ENCODE measurements at places on chromosomes 5 and 9.

DNA sequence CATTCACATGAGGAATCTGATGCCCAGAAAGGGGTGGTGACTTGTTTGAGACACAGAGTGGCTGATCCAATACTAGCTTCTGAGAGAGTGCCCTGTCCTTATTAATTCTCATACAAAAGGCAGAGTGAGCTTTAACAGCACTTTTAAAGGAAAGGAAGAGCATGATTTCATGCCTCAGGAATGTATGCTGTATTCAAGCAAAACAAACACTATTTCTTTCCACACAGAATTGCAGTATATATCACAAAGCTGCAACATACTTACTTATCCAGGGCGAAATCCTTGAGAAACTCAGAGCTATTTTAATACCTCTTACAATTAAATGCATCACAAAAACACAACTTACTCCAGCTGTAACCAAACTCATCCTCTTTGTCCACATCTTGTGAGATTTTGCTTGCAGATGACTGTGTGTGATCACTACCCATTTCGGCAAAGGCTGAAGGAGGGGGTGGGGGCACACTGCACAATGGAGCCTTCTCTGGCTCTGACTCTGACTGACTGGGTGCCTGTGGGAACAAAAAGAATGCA is 139.8 kb downstream of the MPDZ start:
- H3K27ac ChIP-seq: no peak overlapping the region
- H3K27me3 ChIP-seq: no peaks in the 10 kb centered on the region
- peaks cover 13% of the 10 kb centered on the region for H3K4me1 ChIP-seq
- H3K4me3 ChIP-seq: no peak overlapping the region
- peak; percentile 7 for DNase-seq

GRCh38 chr9:129059796-129060785 is 20.8 kb upstream of the DOLPP1 start:
- peaks cover 4% of the 10 kb centered on the region for H3K36me3 ChIP-seq
- no peak for DNase-seq
- H3K4me3 ChIP-seq: no peak overlapping the region

DNA sequence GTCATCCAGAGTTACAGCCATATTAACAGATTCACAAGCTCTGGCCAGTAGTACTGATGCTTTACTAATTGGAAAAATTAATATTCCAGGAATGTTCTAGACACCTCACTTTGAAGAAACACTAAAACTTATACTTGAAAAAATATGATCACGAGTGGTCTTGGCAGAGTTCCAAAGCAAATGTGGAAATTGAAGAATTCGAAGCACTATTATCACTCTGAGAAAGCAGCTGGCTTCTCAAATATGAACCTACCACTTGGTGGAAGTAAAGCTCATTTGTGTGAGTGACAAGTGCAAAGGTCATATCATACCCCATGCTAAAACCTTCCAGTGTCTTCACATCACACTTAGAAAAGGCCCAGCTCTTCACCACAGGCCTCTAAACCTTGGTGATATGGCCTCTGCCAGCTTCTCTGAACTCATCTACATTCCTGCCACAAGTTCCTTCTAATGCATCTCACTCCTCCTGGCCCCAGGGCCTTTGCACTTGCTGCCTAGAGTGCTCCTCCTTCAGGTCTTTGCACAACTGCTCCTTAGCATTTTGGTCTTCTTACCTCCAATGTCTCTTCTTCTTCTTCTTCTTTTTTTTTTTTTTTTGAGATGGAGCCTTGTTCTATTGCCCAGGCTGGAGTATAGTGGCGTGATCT is 175.7 kb upstream of the SMIM23 start:
- H3K27ac ChIP-seq: no peak overlapping the region
- H3K27me3 ChIP-seq: peaks cover 64% of the 10 kb centered on the region
- H3K36me3 ChIP-seq: no peaks in the 10 kb centered on the region
- H3K4me1 ChIP-seq: peaks cover under 1% of the 10 kb centered on the region

DNA sequence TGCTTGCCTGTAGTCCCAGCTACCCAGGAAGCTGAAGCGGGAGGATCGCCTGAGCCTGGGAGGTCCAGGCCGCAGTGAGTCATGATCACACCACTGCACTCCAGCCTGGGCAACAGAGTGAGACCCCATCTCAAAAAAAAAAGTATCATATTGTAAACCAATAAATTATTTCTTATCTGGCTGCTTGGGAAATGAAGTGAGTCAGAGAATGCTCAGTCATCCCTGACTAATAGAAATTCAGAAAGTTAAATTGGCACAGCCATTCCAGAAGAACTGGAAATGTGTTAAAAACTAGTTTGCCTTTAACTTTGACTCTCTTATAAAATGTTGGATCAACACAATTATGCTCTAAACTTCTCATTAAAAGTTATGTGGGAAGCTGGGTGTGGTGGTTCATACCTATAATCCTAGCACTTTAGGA is 9.8 kb upstream of the GNE start:
- no peaks in the 10 kb centered on the region for H3K4me1 ChIP-seq
- H3K36me3 ChIP-seq: peaks cover 21% of the 10 kb centered on the region
- no peaks in the 10 kb centered on the region for H3K27me3 ChIP-seq
- DNase-seq: peak; percentile 3

All from Calu3 (cell line).